ENCODE measurements at places on chromosomes 3 and 15. TPM values are rescaled to one million over a fixed set of nuclear protein-coding genes. Genes with fewer than 3 reads are reported as not detected.

Gene SPATA12
- polyA plus RNA-seq = not detected

DNA sequence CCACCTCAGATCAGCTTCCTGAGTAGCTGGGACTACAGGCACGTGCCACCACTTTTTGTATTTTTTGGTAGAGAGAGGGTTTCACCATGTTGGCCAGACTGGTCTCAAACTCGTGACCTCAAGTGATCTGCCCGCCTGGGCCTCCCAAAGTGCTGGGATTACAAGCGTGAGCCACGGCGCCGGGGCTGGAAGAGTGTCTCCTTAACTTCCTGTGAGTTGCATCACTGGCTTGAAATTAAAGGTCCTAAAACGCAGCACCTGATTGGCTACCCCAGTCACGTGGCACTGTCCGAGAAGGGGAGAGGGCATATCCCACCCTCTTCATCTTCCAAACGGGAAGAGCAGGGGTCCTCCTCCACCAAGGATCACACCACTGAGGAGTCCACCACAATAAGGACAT, 5.5 kb upstream of the FAM174B start:
- no peak for DNase-seq

DNA sequence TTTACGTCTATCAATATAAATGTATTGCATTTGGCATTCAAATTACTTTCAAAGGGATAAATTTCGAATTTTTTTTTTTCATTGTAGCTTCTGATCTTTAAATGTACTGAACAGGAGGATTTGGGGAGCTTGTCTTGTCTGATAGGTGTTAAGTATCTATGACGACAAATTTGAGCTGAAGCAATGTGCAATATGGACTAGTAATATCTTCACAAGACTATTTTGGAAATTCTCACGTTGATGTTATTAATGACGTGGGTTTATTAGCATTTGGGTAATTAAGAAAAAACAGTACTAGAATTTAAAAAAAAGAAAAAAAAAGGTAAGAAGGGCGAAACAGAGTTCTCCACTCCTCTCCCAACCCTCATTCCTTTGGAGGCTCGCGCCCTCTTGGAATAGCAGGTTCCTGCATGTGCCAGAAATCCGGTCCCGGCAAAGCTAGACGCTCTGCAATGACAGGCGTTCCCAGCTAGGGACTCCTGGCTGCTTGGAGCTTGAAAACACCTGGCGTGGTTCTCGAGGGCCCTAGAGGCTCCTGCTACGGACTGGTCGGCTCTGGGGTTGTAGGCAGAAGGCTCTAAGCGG, 648 bp upstream of the P2RY1 start:
- no peak for DNase-seq

DNA sequence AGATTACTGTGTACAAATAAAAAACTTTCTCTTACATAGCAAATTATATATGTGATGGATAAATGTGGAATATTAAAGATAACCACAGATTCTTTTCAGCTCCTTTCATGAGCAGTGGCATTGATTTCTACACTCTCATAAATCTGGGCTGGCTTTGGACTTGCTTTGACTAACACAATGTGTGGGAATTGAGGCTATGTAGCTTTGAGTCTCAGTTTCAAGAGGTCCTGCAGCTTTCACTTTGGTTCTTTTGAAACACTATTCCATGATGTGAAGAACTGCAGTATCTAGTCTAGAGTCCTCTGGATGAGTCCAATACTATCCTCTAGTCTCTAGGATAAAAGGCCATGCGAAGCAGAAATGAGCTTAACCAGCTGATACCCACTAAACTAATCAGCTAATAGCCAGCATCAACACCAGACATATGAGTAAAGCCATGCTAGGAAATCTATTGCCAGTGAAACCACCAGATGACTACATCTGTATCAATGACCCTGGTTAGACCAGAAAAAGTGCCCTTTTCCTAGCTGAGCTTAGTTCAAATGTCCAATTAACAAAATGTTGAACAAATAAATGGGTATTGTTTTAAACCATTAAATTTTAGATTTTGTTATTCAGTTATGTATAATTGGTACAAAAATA, 274.9 kb upstream of the ZPLD1 start:
- DNase-seq = no peak

DNA sequence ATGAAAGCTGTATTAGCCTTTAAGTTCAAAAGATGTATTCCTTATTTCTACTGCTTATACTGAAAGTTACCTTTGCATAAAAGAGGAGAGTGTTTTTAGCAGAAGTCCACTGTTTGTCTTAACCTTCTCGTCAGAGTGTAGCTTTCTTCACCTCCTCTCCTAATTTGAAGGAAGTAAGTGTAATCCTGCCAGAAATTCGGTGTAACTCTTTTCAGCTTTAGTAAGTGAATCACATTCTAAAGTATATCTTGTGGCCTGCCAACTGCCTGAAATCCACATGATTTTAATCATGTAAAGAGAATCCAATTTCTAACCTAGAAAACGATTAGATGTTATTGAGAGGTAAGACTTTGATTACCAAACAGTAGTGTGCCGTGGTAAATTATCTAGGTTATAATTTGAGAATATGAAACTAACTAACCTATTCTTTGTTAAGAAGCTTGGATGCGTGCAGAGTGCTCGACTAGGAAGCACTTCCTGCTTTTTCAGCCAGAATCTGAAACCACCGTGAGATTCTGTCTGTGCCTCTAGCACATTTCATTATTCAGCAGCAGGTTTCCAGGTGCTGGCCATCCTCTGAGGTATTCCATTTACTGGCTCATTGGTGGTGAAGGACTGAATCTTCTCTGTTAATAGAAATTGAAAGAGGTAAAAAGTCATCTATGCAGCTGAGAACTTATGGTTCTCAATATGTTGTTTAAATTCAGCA, 7.5 kb downstream of the GYG1 start:
- DNase-seq = peak; percentile 17

DNA sequence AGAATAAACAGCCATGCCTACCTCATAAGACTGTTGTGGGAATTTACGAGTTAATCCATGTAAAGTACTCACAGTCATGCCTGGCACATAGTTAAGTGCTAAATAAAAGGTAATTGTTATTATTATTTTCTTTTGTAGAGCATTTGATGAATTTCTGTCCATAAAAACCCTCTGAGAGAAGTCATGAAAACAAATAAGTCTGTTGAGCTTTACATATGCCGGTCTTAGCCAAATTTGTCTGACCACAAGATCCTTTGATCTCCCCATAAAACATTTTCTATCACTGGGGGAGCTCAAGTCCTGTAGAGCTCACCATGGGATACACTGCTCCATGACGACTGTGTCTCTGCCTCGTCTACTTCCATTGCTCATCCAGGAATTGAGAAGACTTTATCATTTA, 114.0 kb downstream of the MAGI1 start:
- no peak for DNase-seq

GRCh38 chr3:12349895-12350811, 61.3 kb downstream of the PPARG start:
- DNase-seq = no peak

All from small intestine (tissue), 16 donors.